ENCODE measurements at places on chromosomes 3 and 15.

DNA sequence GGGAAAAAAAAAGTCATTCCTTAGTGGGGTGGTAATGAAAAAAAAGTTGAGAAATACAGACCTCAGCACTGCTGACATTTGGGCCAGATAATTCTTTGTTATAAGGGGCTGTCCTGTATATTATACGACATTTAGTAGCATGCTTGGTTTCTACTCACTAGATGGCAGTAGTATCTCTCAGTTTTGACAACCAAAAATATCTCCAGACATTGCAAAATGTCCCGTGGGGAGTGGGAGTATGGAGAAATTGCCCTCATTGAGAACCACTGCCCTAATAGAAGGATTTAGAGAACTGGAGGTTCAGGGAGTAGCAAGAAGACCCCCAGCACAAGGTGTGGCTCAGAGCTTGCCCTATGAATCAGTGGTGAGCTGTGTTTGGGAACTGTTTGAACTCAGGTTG, 28.6 kb upstream of the TEX264 start:
- no peak for DNase-seq

DNA sequence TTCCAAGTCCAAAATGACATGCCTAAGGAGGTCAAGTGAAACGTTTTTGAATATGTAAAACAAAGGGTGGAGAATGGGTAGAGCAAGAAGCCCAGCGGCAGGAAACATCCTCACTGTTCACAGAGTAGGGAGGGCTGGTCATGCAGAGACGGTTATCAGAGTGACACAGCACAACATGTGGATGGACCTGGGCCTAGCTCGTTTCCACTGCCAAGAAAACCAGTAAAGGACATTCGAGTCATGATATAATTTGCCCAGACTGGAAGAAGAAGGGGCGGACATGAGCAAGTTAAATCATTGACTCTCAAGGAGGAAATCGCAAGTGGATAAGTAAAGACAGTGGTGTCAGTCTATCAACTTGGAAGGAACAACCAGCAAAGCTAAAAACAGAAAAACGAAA, 89.3 kb downstream of the LRIG1 start:
- no peak for DNase-seq

GRCh38 chr3:71659864-71660591, 65.2 kb downstream of the EIF4E3 start:
- no peak for DNase-seq

DNA sequence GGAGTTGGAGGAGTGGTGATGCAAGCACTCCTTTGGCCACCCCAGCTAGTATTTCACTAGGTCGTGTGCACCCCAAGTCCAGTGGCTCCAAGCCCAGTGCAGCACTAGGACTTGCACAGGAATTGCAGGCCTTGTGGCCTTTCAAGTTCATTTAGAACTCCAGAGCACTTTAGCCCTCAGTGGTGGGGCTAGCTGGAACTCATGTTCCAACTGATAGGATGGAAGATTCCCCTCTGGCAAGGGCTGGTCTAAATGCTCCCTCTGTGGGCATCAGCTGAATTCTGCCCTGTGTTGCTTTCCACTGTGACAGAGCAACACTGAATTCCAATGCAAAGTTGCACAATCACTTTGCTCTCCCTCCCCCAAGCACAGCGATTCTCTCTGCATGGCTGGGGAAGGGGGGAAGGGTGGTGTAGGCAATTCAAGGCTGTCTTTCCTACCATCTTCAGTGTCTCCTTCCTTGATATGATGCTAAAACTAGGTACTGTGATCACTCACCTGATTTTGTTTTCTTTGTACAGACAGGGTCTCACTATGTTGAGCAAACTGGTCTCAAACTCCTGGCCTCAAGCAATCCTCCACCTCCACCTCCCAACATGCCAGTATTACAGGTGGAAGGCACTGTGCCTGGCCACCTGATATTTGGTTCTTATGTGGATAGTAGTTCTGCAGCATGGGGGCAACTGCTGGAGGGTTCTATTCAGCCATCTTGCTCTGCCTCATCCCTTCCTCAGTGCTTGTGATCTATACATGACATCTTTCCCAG, 10.3 kb downstream of the USF3 start:
- no peak for DNase-seq

DNA sequence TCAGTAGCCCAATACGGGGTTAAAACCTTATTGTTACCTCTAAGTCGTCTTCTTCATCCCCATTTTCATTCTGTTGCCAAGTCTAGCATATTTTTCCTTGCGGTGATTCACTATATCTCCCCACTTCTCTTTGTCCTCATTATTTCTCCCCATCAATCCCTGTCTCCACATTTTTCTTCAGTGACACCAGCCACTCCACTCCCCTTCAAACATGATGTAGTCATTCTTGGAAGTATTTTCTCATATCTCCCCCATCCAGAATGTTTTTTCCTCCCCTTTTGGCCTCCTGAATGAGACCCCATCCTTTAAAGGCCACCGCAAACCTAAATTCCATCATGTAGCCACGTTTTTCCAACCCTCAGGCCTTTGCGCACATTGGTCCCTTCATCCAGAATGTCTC, 105.9 kb downstream of the TOP2B start:
- no peak for DNase-seq

GRCh38 chr3:141129541-141130011, 78.4 kb downstream of the SPSB4 start:
- DNase-seq = no peak

DNA sequence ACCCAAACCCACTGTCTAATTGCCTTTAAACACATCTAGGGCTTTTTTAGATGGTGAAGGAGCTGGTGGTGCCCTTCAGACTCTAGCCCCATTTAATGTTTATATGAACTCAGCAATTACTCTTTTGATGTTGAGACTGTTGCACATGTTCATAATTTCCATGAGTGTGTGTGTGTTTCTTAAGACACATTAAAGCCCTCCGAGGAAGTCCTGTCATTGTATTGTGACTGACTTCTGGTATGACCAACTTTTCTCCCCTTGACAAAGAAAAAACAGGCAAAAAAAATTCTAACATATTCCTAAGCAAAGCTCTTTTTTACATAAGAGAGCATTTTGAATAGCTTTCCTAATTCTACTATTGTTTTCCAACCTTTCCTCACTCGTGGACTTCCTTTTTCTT, 91.6 kb downstream of the FLNB start:
- DNase-seq = no peak

- DNase-seq = no peak
Measured at GRCh38 chr15:35484231-35484945, 61.6 kb downstream of the DPH6 start.

DNA sequence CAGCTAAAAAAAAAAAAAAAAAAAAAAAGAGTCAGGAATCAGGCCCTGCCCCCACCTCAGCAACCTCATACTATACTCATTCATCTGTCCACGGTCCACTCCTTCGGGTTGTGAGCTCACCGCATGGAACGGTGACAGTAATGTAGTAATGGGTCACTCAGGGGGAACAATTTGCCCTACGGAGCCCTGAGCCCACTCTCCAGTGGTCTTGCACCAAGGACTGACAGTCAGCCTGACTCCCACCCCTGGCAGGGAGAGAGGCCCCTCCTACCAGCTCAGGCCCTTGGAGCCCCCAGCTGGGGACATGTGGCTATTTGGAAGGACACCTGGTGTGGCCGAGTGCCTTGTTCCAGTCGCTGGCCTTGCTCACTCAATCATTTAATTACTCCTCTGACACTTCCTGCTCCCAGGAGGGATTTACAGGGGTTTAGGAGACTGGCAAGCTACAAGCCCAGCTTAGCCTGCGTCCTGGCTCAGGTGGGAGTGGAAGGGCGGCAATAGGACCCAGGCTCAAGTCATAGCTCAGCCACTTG, 19.9 kb upstream of the CACNA2D2 start:
- DNase-seq = no peak

DNA sequence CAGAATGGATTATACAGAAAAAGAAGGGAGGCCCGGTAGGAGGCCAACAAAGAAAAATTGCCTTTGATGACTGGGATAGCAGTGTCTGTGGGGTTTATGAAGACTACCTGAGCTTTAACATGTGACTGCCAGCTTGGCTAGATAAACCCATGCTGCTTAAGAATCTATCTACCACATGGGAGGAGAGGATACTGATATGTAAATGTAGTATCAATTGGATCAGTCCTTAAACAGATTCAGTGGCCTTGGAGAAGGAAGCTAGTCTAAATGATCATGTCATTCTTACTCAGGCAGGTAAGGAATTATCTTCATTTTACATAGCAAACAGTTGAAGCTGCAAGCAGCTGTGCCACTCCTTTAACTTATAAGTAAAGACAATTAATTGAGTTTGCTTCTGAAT, 50.0 kb upstream of the SYNPR start:
- DNase-seq = no peak

- no peak for DNase-seq
Measured at GRCh38 chr3:120780977-120781376, 38.4 kb downstream of the GTF2E1 start.

DNA sequence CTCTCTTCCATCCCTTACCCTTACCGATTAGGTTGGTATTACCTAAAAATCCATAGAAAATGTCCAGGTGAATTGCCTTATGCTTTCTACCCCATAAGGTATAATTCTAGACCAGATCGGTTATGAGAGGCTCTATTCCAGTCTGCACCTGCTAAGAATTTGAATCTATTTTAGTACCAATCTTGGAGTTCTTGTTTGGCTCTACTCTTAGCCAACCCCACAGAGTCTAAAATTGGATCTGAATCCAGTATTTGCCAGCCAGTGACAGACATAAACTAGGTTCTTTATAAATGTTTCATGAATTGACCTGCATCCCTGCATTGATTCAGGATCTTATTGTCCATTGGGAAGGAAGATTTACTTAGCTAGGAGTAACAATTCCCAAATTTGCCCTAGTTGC, 6.5 kb downstream of the KLHL24 start:
- DNase-seq = no peak

- no peak for DNase-seq
Measured at GRCh38 chr15:93360976-93361375, 272.0 kb upstream of the RGMA start.

- no peak for DNase-seq
Measured at GRCh38 chr15:51365417-51365816, 24.0 kb downstream of the GLDN start.

- peak; percentile 42 for DNase-seq
Measured at GRCh38 chr15:87477737-87478686, 778.5 kb downstream of the NTRK3 start.

DNA sequence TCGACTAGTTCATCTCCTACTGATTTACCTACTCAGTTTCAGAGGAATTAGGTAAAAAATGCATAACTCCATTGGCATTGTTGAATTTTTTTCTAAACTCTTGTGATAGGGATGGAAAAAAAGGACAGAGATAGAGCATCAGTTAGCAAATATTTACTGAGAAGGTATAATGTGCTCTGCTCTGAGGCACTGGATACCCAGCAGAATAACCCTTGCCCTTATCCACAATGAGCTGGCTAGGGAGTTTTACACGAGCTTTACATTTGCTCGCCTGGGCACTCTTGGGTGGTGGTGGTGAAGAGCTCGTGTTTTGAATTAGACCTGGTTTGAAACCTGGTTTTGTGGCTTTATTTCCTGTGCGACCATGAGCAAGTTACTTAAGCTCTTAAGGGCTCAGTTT, 149.6 kb downstream of the RORA start:
- DNase-seq = no peak

DNA sequence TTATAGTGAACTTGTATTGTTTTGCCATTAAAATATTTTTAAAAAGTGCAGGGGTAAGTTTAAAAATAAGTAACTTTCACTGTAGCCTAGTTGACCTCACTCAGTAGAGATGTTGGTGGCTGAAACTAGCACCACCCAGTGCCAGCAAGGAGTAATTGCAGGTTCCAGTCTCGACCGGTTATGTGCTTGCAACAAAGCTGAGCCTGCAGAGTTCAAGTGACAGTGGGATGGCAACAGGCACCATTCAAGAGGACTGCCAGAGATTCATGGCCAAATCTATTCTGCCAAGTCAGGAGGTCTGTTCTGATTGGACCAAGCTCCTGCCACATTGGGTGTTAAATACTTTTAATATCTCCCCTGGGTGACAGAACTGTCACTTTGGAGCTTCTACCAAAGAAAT, 2.7 kb downstream of the ADAMTS7 start:
- no peak for DNase-seq
